Type B pancreatic cell (in vitro differentiated cells): ENCODE measurements at places on chromosomes 3 and 15. TPM values are rescaled to one million over a fixed set of nuclear protein-coding genes. Genes with fewer than 3 reads are reported as not detected.

The TBCCD1 gene
- total RNA-seq: 11.0 and 16.6 TPM in 2 replicates

The KBTBD12 gene
- 0.50 TPM in 1 of 2 replicates, not detected in the other for total RNA-seq

The GOLGA8N gene
- 1.1 and 3.9 TPM in 2 replicates for total RNA-seq

The GPR62 gene
- 0.17 TPM in 1 of 2 replicates, not detected in the other for total RNA-seq

- H3K4me3 ChIP-seq: no peak overlapping the region
- H3K36me3 ChIP-seq: no peaks in the 10 kb centered on the region
- H3K27ac ChIP-seq: no peak overlapping the region
- H3K27me3 ChIP-seq: no peaks in the 10 kb centered on the region
- H3K4me1 ChIP-seq: peaks cover 5% of the 10 kb centered on the region
These were observed 111.0 kb downstream of the ERC2 start for GRCh38 chr3:56357266-56357665.

- H3K36me3 ChIP-seq: peaks cover 14% of the 10 kb centered on the region
- H3K4me1 ChIP-seq: peaks cover 7% of the 10 kb centered on the region
- no peak overlapping the region for H3K4me3 ChIP-seq
These were observed 45.2 kb downstream of the KLHL25 start for GRCh38 chr15:85749261-85750151.

DNA sequence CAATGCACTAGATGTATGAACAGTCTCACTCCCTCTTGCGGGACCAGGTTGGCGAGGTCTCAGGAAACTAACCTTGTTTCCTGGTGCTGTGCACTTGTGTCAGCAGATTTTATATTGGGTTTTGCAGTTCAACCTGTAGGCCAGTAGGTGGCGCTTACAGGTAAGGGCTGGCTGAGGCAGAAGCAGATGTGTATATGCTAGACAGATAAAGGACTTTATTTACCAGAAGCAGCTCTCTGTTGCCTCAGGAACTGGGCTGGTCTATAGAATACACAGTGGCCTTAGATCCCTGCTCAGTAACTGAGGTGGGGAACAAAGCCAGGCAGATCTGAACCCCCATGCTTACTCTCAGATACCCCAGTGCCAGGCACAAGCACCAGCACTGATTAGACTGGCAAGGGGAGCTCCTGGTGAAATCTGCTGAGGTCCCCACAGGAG, 296.8 kb downstream of the DOCK3 start:
- peak overlapping the region; percentile 59 for H3K27ac ChIP-seq
- H3K4me1 ChIP-seq: no peaks in the 10 kb centered on the region
- DNase-seq: no peak
- no peak overlapping the region for H3K4me3 ChIP-seq
- no peaks in the 10 kb centered on the region for H3K27me3 ChIP-seq

DNA sequence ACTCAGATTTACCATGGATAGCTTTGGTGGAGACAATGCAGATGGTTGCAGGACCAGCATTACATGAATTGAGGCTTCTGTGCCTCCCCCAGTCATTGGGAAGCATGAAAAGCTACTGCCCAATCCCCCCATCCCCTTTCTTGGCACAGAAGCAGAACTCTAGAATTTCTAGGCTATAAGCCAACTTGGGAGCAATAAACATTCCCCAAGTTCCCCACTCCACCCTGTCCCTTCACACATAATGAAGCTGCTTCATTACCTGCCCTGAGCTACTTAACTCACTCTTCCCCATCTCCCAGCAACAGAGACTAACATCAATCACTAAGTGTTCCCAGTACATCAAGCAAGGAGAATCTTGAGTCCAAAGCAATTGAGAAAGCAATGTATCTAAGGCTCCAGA, 164.5 kb downstream of the RORA start:
- H3K27me3 ChIP-seq: peaks cover 16% of the 10 kb centered on the region
- DNase-seq: no peak
- peaks cover 38% of the 10 kb centered on the region for H3K4me1 ChIP-seq
- no peak overlapping the region for H3K27ac ChIP-seq
- no peak overlapping the region for H3K4me3 ChIP-seq

DNA sequence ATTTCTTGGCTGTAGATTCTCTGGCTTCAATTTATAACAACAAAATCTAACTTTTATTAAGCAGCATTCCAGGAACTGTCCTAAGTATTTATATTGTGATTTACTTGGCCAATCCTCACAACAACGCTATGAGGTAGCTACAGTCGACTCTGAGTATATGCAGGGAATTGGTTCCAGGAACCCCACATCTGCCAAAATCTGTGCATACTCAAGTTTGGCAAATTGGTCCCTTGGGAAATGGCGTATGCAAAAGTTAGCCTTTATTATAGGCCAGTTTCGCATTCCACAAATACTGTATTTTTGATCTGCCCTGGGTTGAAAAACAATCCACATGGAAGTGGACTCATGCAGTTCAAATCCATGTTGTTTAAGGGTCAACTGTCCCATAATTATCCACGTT, 53.9 kb downstream of the RAP2B start:
- no peaks in the 10 kb centered on the region for H3K4me1 ChIP-seq
- no peak for DNase-seq
- H3K27ac ChIP-seq: no peak overlapping the region
- no peaks in the 10 kb centered on the region for H3K36me3 ChIP-seq
- H3K4me3 ChIP-seq: no peak overlapping the region
- no peaks in the 10 kb centered on the region for H3K27me3 ChIP-seq

GRCh38 chr15:51191072-51191670, 96.5 kb upstream of the TNFAIP8L3 start:
- H3K4me1 ChIP-seq: no peaks in the 10 kb centered on the region
- H3K36me3 ChIP-seq: no peaks in the 10 kb centered on the region
- H3K27ac ChIP-seq: no peak overlapping the region

- H3K36me3 ChIP-seq: no peaks in the 10 kb centered on the region
- H3K4me3 ChIP-seq: no peak overlapping the region
- DNase-seq: no peak
- peak overlapping the region; percentile 67 for H3K27ac ChIP-seq
- no peaks in the 10 kb centered on the region for H3K27me3 ChIP-seq
These were observed 30.8 kb upstream of the MAP3K13 start for GRCh38 chr3:185332026-185332735.

GRCh38 chr3:23175341-23176083, 27.6 kb upstream of the UBE2E2 start:
- no peaks in the 10 kb centered on the region for H3K36me3 ChIP-seq
- H3K4me3 ChIP-seq: no peak overlapping the region
- H3K27ac ChIP-seq: no peak overlapping the region
- DNase-seq: no peak
- no peaks in the 10 kb centered on the region for H3K4me1 ChIP-seq

DNA sequence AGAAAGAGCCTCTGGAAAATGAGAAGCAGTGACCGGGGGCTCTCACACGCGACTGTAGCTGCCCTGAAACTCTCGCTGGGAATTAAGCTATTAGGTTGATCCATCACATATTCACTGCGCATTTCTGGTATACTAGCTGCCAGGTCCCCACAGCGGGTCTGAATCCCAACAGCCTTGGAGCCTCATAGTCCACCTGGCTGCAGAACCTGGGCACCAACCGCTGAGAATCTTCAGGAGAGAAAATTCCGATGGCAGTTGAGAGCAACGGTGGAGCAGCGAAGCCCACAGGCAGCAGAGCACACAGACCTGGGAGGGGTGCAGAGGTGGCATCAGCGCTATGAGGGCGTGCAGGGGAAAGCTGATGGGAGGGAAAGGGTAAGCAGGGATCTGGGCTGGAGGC, 75.1 kb downstream of the FAM174B start:
- peaks cover 7% of the 10 kb centered on the region for H3K27me3 ChIP-seq
- DNase-seq: no peak
- H3K4me3 ChIP-seq: no peak overlapping the region
- peaks cover 3% of the 10 kb centered on the region for H3K4me1 ChIP-seq

GRCh38 chr3:129599073-129599472, 7.4 kb downstream of the PLXND1 start:
- no peak overlapping the region for H3K27ac ChIP-seq
- no peak for DNase-seq
- peaks cover 3% of the 10 kb centered on the region for H3K27me3 ChIP-seq
- no peak overlapping the region for H3K4me3 ChIP-seq
- no peaks in the 10 kb centered on the region for H3K36me3 ChIP-seq

GRCh38 chr15:48102167-48102566, 18.6 kb upstream of the SLC24A5 start:
- H3K4me1 ChIP-seq: peaks cover 16% of the 10 kb centered on the region
- H3K36me3 ChIP-seq: no peaks in the 10 kb centered on the region
- no peak overlapping the region for H3K27ac ChIP-seq
- H3K27me3 ChIP-seq: peaks cover 10% of the 10 kb centered on the region

GRCh38 chr3:195587824-195588223, 4.1 kb upstream of the APOD start:
- no peak overlapping the region for H3K27ac ChIP-seq
- H3K4me1 ChIP-seq: peaks cover 21% of the 10 kb centered on the region
- no peaks in the 10 kb centered on the region for H3K27me3 ChIP-seq
- no peaks in the 10 kb centered on the region for H3K36me3 ChIP-seq
- DNase-seq: no peak

DNA sequence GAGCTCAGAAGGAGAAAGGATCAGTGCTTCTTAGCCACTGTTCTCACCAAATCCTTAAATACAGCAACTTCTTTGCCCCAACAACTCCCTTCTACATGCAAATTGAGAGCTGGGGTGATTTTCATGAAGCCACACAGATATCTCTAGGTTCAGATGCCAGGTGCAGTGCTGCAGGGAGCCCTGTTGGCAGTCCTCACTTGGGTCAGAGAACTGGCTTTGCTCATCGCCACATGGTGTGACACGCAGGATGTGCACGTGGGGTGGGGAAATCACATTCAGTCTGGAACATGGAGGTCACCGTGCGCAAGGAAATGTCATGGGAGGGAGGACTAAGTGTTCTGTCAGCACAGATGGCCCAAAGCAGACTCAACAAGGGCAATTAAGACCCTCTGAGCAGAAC, 103.8 kb downstream of the WDR76 start:
- H3K36me3 ChIP-seq: no peaks in the 10 kb centered on the region
- peaks cover 23% of the 10 kb centered on the region for H3K4me1 ChIP-seq
- H3K4me3 ChIP-seq: no peak overlapping the region
- H3K27ac ChIP-seq: no peak overlapping the region
- H3K27me3 ChIP-seq: no peaks in the 10 kb centered on the region

DNA sequence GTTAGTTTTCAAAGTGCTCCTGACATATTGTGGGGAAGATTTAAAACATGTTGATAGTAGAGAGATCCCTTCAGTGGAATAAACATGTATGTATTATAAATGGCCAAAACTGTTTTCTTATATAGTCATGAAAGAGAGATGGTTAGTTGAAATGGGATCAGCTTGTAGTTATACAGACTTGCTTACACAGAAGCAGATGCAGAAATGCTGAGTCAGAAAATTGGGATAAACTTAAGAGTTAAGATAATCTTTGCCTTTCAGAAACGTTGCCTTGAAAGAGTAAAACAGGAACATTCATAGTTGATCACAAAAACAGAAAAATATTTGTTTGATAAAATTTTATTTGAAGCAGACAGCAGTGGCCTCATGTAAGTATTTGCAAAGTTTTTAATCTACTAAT, 433.2 kb upstream of the BCHE start:
- no peak for DNase-seq
- H3K27ac ChIP-seq: no peak overlapping the region
- no peak overlapping the region for H3K4me3 ChIP-seq
- no peaks in the 10 kb centered on the region for H3K4me1 ChIP-seq

GRCh38 chr15:82862886-82863285, 53.5 kb downstream of the WHAMM start:
- H3K4me3 ChIP-seq: no peak overlapping the region
- H3K27ac ChIP-seq: no peak overlapping the region
- no peaks in the 10 kb centered on the region for H3K36me3 ChIP-seq
- H3K4me1 ChIP-seq: no peaks in the 10 kb centered on the region
- DNase-seq: peak; percentile 52

DNA sequence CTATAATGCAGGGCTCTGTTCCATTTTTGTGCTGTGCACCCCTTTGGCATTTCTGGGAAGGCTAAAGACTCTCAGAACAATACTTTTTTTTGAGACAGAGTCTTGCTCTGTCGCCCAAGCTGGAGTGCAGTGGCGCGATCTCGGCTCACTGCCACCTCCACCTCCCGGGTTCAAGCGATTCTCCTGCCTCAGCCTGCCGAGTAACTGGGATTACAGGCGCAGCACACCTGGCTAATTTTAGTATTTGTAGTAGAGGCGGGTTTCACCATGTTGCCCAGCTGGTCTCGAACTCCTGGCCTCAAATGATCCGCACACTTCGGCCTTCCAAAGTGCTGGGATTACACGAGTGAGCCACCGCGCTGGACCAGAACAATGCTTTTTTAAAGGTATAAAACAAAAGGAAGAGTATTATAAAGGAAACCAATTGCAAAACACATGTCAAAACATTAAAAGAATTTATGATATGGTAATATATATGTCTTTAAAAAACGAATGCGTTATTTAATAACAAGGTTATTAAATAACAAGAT, 999 bp downstream of the SQOR start:
- H3K27me3 ChIP-seq: peaks cover 40% of the 10 kb centered on the region
- H3K4me1 ChIP-seq: peaks cover 15% of the 10 kb centered on the region
- peak overlapping the region; percentile 89 for H3K4me3 ChIP-seq
- H3K36me3 ChIP-seq: no peaks in the 10 kb centered on the region
- no peak for DNase-seq
- no peak overlapping the region for H3K27ac ChIP-seq

DNA sequence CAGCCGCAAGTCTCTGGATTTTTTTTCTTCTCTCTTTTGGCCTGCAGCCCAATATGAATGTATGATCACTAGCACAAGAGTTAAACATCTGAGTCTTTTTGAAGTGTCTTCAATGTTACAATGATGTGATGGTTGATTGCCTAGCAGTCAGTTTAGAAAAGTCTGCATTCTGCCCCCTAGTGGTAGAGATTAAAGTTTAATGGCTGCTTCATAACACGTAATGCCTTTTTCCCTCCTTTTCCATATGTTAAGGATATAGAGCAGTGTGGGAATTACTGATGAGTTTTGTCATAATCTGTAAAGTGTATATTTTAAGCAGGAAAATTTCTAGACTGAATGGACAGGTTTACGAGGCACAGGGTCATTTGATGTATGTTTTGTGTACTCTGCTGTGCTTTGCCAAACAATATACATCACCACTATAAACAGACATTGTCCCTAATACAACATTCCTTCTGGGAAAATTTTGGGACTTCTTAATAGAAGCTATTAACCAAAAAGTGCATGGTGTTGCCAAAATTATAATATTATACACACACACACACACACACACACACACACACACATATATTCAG, 1038.5 kb upstream of the NR2F2 start:
- H3K4me1 ChIP-seq: peaks cover 40% of the 10 kb centered on the region
- H3K27me3 ChIP-seq: peaks cover 8% of the 10 kb centered on the region
- H3K36me3 ChIP-seq: no peaks in the 10 kb centered on the region
